ENCODE measurements at places on chromosomes 7 and 10. TPM values are rescaled to one million over a fixed set of nuclear protein-coding genes. Genes with fewer than 3 reads are reported as not detected.

The HOXA3 gene
- total RNA-seq, result 6.1 TPM

The DNA2 gene
- total RNA-seq, result 4.6 TPM

The OR13A1 gene
- not detected for total RNA-seq

The ALOX5 gene
- total RNA-seq, result not detected

The EPHA1 gene
- not detected for total RNA-seq

The RALA gene
- 143 TPM for total RNA-seq

The CC2D2B gene
- total RNA-seq, result 0.47 TPM

The VKORC1L1 gene
- total RNA-seq, result 22.2 TPM

The MSMB gene
- not detected for total RNA-seq

The UPK3B gene
- total RNA-seq, result not detected

The CYP26C1 gene
- total RNA-seq, result 1.1 TPM
